ENCODE measurements at places on chromosomes 13 and 19.

DNA sequence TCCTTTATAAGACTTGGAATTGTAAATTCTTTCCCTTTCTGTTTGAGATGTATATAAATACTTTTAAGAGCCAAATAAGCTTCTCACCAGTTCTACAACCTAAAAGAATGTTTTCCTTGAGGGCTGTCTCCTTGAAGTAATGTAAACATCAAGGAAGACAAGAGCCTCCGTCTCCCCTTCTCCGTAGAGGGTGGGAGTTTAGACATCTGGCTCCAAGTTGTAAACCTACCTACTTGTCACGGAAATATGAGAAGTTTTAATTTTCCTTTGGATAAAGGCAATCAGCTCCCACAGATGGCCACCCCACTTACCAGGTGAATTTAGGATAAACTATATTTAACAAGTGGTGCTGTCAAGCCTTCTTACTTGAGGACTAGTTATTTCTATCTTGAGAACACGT lies 237.9 kb downstream of the NALCN start:
- DNase-seq = no peak

- DNase-seq = no peak
Observed at GRCh38 chr19:49643466-49643865, 1.5 kb downstream of the SCAF1 start.

- no peak for DNase-seq
Observed at GRCh38 chr19:45385392-45386221, 15.2 kb upstream of the ERCC2 start.

DNA sequence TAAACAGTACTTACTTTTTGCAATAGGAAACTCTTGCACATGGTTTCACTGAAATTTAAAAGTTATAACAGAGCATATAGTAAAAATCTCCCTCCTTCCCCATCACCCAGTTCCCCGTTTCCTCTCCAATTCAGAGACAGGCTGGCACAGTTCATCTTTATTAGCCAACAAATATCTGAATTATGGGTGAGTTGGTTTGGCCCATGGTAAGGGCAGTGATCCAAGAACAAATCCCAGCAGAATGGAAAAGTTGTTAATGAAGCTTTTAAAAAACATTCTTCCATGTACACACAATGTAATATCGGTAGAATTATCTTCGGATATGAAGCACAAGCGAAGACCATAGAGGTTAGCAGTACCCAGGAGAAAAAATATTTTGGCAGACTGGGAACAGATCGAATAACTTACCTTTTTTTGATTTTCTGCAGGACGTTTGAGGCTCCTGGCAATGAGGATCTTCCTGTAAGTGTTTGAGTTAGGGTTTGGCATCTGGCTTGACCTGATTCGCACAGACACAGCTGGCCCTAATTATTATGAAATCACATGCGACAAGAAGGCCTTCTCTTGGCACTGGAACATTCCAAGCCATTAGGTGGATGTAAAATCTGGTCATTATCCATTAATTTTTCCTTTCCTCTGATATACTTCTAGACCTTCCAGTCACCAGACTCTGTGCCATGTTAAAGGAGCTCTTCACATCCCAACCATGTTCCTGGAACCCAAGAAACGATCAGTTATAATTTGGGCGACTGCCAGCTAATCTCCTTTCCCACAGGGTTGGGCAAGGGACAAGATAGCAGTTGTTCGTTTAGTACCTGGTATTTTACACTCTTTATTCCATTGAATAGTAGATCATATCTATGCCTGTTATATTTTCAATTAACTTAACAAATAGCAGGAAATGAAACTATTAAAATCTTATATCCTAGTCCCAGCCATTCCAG lies 139.4 kb upstream of the TSC22D1 start:
- no peak for DNase-seq

GRCh38 chr13:32443111-32443510 lies 15.2 kb upstream of the N4BP2L1 start:
- DNase-seq = no peak
